Myometrial cell (primary cell): ENCODE measurements at places on chromosomes 2 and 18. TPM values are rescaled to one million over a fixed set of nuclear protein-coding genes. Genes with fewer than 3 reads are reported as not detected.

The RPE gene
- total RNA-seq = 47.9 and 104 TPM in 2 replicates

The SKOR2 gene
- total RNA-seq = not detected in 2 replicates

The GALNT14 gene
- 0.18 and 0.29 TPM in 2 replicates for total RNA-seq

The SCG2 gene
- under 0.01 and 0.53 TPM in 2 replicates for total RNA-seq

The FAM110C gene
- not detected in 2 replicates for total RNA-seq

The DYTN gene
- not detected in 2 replicates for total RNA-seq

The FOXD4L1 gene
- total RNA-seq = not detected in 2 replicates

The RAB6D gene
- total RNA-seq = not detected in 2 replicates
